Cortex of kidney (tissue), 1 donor: ENCODE measurements at places on chromosomes 3 and 15.

- no peak for DNase-seq
These were observed 128.0 kb downstream of the ATG7 start for GRCh38 chr3:11400213-11400612.

DNA sequence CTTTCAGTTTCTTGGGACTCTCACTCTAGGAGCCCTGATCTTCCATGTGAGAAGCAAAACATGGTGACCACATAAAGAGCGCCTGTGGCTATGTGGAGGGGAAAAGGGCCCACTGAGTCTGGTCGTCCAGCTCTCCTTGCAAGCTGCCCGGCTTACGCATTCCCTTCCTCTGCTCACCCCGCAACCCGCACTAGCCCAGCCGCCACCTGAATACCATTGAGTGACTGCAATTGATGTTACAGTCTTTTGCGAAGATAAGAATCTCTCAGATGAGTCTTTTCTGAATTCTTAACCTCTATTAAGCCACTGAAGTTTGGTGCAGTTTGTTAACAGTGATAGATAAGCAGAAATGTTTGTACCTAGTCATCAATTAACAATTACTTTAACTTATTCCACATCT is 589.0 kb upstream of the DPPA4 start:
- DNase-seq: no peak

- DNase-seq: no peak
These were observed 53.0 kb upstream of the CGNL1 start for GRCh38 chr15:57323299-57323805.

GRCh38 chr15:66498501-66499386 is 1.2 kb upstream of the SNAPC5 start:
- no peak for DNase-seq

DNA sequence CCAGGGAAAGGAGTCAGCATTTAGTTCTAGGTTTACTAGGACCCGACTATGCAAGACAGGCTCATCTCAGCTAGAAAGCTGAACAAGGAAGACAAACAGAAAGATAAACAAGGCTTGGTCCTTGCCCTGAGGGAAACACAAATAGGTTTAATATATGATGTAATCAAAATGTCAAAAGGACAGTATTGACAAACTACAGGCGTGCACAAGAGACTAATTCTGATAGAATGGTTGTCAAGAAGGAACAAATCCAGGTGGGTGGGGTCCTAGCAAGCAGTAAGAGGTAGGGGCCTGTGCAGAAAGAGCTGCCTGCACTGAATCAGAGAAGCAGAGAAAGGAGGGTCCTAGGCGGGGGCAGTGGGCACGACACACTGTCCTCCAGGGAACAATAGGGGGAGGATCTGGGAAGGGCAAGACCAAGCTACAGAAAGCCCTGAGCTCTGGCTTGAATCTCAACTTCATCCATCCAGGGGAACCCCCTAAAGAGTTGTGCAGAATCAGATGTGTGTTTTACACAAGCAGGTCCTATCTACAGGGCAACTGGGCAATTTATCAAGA is 23.4 kb downstream of the RFTN1 start:
- no peak for DNase-seq

DNA sequence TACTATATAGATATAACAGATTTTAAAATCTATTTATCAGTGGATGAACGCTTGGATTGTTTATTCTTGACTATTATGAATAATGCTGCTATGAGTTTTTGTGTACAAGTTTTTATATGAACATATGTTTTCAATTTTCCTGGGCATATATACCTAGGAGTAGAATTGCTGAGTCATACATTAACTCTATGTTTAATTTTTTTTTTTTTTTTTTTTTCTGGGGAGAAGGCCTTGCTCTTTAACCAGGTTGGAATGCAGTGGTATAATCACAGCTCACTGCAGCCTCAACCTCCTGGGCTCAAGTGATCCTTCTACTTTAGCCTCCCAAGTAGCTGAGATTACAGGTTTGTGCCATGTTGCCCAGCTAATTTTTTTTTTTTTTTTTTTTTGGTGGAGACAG is 9.1 kb downstream of the CIDEC start:
- no peak for DNase-seq
